ENCODE measurements at places on chromosomes 12 and 14. TPM values are rescaled to one million over a fixed set of nuclear protein-coding genes. Genes with fewer than 3 reads are reported as not detected.

- DNase-seq: no peak
Observed at GRCh38 chr14:94535506-94535905, 25.7 kb upstream of the SERPINA4 start.

- no peak for DNase-seq
Observed at GRCh38 chr12:59708064-59708463, 112.2 kb downstream of the SLC16A7 start.

GRCh38 chr12:124940143-124940392 is 25.6 kb upstream of the UBC start:
- DNase-seq: no peak

DNA sequence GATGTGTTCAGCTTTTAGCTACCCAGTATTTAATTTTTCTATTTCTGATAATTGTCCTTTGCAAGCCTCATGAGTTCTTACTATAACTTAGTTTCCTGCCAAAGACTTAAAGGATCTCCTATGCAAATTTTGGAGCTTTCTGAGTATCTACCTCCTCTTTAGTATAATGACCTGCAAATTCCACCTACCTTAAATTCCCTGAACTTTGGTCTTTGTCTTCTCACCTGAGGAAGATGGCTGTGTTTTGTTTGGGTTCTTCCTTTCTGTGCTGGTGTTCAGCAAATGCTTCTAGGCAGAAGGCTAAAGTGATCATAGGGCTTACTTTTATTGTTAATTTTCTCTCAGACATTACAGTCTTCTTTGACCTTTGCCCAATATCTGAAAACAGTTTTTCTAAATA is 142.8 kb downstream of the FUT8 start:
- DNase-seq: no peak

GRCh38 chr12:45959728-45960127 is 30.6 kb downstream of the SCAF11 start:
- no peak for DNase-seq

- no peak for DNase-seq
Observed at GRCh38 chr14:31283578-31284252, 76.1 kb upstream of the HECTD1 start.

GRCh38 chr14:97166497-97166896 is 369.3 kb downstream of the VRK1 start:
- no peak for DNase-seq

DNA sequence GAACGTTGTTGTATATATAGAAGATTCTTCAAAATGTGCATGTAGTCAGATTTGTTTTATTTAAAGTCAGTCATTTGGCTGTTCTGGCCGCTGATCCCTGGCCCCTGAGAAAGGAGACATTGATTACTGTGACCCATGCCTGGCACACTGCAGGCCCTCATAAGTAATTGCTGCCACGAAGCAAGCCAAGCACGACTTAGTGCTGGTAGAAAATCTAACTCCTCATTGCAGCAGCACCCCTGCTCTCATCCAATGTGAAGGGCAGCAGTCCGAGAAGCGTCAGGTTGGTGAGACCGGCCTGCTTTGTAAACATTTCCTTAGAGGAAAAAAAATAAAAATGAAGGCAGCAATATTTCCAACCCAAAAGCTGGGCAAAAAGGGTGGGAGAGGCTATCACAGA is 22.8 kb upstream of the TMTC2 start:
- no peak for DNase-seq

DNA sequence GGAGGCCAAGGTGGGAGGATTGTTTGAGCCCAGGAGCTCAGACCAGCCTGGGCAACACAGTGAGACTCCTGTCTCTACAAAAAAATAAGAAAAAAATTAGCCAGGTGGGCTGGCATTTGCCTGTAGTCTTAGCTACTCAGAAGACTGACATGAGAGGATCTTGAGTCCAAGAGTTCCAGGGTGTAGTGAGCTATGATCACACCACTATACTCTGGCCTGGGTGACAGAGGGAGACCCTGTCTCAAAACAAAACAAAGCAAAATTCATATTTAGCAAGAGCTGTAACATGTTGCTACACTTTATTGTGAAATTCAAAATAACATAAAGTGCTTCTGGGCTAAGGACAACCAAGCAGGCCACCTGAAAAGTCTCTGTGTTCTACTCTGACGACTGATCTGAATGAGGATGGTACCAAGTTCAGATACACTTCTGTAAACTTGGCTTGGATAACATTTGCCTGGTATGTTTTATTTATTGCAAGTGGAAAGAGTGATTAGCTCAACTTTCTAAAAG is 11.6 kb upstream of the STRN3 start:
- DNase-seq: no peak

DNA sequence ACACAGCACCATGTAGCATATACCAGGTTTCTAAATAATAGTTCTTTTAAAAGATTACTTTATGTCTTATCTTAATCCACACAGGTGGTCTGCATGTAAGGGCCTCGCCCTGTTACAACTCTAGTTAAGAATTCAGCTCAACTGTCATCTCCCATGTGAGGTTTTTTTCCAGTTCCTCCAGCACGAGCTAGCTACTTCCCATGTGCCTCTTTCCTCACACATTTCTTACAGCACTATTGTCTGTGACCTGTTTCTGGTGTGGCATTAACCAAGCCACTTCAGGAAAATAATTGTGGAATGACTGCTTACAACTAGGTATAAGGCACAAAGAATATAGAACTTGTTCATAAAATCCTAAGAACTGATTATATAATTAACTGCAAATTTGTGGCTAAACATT is 65.5 kb downstream of the SH2B3 start:
- no peak for DNase-seq

Gene GPX2
- 23.8 TPM for polyA plus RNA-seq

Gene SLC6A13
- 4.3 TPM for polyA plus RNA-seq

Gene C12orf54
- not detected for polyA plus RNA-seq
